Activated naive CD4-positive, alpha-beta T cell (primary cell): ENCODE measurements at places on chromosomes 6 and 20.

- DNase-seq, result peak; percentile 56
Measured at GRCh38 chr6:136607932-136608772, 57.9 kb upstream of the MAP7 start.

DNA sequence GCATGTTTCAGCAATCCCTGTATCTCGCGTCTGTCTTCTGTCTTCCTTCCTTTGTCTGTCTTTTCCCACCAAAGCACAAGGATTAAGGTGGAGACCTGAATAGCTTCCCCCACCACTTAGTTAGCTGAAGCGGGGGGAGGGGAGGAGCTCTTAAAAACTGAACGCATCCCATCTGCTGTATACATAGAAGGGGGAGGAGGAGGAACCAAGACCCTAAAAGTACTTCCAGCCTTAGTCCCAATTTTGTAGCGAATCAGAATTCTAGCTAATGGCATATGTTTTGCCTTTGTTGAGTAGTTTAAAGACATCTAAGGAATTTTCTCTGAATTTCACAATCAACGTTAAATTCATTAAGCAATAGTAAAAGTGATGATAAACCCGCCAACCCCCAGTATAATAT lies 47.9 kb downstream of the GNAS start:
- DNase-seq, result no peak

DNA sequence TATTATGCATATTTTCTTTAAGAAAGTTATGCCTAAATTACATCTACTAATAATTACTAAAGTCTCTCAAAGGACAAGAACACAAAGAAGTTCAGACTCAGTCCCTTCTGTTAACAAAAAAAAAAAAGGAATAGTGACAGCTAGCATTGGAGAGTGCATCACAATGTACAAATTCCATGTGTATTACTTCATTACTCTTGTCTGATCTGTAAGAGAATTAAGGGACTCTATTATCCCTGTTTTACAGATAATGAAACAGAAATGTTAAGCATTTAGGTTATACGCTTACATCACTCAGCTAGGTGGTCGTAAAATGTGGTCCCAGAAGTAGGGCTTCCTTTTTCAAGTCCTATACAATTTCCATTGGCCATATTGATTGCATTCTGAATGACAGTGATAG lies 17.2 kb upstream of the VNN1 start:
- no peak for DNase-seq

- no peak for DNase-seq
Measured at GRCh38 chr6:139863964-139864363, 489.5 kb upstream of the CITED2 start.

- no peak for DNase-seq
Measured at GRCh38 chr6:83417880-83418663, 12.8 kb downstream of the ME1 start.
